Fibroblast of skin of right biceps (primary cell): ENCODE measurements at places on chromosomes 3 and 15.

GRCh38 chr3:81658322-81658997, 103.0 kb downstream of the GBE1 start:
- DNase-seq, result no peak

DNA sequence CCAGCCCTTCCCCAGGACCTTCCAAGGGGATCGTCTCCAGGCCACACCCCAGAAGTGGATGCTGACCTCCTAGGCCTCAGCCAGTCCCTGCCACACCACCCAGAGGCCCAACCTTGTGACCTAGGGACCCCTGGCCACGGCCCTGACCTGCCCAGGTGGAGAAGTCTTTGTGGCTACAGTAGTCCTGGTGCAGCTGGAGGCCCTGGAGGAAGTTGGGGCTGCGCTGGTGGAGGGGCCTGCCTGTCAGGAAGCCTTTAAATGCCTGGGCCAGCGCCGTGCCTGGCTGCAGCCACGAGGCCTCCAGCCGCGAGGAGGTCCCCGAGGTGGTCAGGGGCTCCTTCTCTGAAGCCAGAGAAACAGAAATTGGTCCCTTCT, 23.4 kb downstream of the PLA2G4D start:
- DNase-seq, result no peak

- DNase-seq, result no peak
These were observed 22.6 kb downstream of the ZNF80 start for GRCh38 chr3:114214542-114215341.

GRCh38 chr3:177179281-177180067, 17.8 kb downstream of the TBL1XR1 start:
- no peak for DNase-seq

- no peak for DNase-seq
These were observed 809 bp downstream of the CRTAP start for GRCh38 chr3:33114622-33115023.

DNA sequence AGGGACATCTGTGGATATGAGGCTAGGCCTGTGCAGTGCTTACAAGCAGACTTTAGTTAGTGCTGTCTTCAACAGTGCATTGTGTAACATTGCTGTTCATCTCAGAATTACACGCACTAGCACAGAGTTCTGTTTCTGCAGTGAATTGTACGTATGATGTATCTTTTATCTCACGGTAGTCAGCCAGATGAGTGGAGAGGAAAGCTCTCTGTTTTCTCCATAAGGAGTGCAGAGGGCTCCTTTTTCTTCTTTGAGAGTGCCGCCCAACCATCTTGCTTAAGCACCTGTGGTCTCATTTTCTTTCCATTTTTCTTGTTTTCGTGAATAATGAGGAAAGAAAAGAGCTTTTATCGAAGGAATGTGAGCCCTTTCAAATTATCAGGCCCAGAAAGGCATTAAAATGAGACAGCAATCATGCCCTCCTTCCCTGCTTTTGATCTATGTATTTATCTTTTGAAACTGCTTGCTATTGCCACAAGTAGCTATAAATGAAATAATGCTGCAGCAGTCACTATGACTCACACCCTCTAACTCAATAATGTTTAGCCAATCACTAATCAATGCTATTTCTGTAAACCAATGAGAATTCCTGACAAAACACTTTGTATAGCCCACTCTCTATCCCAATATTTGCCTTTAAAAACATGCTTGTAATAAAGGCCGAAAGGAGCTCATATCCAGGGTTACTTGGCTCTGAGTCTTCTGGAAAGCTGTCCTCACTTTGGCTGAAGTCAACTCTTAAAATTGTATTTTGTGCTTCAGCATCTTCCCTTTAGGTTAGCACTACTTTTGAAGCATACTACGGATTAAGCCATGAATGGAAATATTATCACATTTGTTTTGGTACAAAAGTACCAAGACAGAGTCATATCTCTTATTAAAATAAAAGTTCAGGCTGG, 226.0 kb upstream of the P2RY1 start:
- no peak for DNase-seq

DNA sequence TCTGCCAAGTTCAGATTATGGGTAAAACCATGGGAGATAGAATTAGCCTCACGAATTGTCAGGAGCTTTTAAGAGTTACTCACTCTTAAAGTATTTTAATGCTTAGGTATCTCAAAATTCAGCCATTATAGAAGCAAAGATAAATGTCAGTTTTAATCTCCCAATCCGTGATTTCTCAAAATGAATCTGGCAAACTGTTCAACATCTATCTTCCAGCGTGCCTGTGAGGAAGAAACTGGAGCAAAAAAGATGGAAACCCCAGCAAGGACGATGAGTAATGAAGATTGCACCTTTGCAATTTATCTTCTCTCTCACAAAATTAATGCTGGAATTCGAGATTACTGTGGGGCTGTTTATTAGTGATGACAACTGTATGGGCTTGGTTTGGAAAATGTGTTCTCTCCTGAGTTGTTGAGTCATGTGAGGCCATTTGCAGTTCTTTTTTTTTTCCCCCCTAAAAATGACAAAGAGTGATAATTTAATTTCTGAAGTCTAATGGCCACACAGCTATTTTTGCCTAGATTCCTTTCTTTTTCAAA, 70.5 kb downstream of the PYDC2 start:
- DNase-seq, result peak; percentile 43

DNA sequence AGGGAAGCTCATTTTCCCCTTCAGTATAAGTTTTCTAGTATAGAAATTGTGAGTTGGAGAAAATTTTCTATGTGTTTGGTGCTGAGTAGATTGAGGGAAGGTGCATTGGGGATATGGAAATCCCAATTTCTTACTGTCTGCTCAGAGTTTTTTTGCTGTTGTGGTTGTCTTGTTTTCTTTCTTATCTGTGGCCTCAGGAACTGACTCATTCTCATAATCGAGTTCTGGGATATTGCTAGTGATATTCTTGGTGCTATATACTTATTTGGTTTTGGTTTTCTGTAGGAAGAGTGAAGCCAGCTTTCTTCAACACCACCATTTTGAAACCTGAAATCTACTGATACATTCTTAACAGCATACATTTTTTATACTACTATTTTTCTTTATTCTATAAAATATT, 869.2 kb downstream of the DIPK2A start:
- no peak for DNase-seq

- no peak for DNase-seq
These were observed 20.2 kb upstream of the CFAP44 start for GRCh38 chr3:113461488-113461887.

DNA sequence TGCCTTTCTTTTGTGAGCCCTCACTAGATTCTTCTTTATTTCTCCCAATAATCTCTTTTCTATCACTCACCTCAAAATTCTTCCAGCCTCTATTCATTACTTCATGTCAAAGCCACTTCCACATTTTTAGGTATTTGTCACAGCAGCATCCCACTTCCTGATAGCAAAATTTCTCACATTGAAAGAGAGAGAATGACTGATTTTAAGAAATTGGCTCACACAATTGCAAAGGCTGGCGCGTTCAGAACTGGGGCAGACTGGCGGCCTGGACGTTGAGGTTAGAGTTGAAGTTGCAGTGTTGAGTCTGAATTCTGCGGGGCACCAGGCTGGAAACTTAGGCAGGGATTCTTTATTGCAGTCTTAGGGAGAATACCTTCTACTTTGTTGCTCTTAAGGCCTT, 117.9 kb downstream of the LRRC28 start:
- no peak for DNase-seq

GRCh38 chr3:108200024-108200423, 22.2 kb downstream of the IFT57 start:
- no peak for DNase-seq

- no peak for DNase-seq
These were observed 32.1 kb downstream of the CCDC54 start for GRCh38 chr3:107409365-107409764.

- DNase-seq, result no peak
These were observed 163.2 kb upstream of the GRM7 start for GRCh38 chr3:6697722-6698121.

- no peak for DNase-seq
These were observed 28.2 kb downstream of the FLNB start for GRCh38 chr3:58036293-58037032.

GRCh38 chr15:66797921-66798320, 95.9 kb downstream of the SMAD6 start:
- no peak for DNase-seq

DNA sequence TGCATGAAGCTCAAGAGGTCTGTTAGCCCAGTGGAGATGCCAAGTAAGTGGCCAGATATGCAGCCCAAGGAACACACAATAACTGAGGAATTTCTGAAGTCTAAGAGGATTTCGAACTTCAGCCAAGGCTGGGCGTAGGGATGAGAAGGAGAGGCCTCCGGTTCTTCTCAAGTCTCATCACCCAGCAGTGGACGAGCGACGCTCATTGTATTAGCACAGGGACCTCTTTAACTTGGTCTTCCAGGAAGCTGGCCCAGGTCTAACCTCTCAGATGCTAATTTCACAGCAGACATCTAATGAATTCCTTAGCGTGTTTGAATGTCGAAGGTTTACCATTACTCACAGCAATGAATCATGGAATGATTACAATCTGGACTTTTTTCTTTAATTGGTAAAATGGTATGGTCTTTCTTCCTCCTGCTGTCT, 85.0 kb downstream of the HES1 start:
- DNase-seq, result peak; percentile 66

DNA sequence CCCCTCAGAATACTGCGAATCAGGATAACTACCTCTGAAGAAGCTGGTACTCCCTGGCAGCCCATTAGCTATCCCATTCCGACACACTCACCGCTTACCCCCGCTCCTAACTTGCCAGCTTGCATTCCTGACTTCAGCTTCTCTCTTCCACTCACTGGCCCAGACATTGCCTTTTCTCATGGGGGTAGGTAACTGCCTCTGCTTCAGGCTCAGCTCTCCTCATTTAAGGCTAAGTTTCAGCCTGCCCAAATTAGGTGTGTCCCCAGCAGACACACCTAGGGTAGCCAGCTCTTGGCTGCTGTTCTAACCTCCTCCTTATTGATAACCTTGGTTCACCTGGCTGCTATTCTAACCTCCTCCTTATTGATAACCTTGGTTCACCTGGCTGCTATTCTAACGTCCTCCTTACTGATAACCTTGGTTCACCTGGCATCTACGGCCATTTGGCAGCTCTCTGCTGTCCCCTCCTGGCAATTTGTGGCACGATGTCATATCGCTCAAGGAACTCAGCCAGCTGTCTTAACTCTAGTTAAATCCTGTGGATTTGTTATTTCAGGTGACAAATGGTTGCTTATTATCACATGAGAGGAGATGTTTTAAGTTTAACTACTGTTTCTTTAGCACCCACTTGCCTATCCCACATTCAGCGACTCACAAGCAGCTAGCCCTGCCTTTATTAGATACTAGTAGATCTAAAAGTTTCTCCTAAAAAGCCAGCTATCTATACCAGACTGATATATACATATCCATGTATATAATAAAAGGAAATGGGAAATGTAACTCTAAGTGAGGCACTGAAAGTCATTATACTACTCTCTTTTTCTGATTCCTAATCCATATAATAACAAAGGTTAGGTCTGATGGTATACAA, 106.5 kb upstream of the ACP3 start:
- no peak for DNase-seq

GRCh38 chr15:98927022-98927421, 80.6 kb downstream of the PGPEP1L start:
- no peak for DNase-seq

DNA sequence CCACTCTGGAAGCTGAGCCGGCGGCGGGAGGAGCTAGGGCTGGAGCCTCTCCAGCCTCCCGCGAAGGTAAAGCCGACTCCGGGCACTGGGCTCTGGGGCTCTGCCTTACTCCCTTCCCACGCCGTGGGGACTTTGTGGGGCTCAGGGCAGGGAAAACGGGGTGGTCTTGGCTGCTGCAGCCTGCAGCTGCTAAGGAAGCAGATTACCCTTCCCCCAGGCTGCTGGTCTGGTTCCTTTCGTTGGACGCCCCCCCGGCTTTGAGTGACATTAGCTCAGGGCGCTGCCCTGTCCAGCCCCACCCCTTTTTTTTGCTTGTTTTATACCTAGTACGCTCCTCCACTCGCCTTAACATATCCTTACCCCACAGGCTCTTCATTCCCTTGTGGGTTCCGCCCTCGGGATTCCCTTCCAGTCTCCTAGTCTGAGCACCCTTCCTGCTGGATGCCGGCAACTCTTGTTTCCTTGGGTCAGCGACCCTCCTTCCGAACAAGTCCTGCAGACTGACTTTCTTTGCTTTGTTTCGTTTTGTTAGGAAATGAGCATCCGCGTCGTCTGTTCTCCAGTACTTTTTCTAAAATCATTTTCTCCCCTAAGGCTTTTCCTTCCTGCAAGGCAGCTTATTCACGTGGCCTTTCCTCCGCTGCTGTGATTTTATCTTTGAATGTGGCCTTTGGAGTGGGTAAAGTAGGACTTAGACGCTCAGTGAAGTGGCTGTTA, 551 bp downstream of the DNAJC13 start:
- peak; percentile 72 for DNase-seq

DNA sequence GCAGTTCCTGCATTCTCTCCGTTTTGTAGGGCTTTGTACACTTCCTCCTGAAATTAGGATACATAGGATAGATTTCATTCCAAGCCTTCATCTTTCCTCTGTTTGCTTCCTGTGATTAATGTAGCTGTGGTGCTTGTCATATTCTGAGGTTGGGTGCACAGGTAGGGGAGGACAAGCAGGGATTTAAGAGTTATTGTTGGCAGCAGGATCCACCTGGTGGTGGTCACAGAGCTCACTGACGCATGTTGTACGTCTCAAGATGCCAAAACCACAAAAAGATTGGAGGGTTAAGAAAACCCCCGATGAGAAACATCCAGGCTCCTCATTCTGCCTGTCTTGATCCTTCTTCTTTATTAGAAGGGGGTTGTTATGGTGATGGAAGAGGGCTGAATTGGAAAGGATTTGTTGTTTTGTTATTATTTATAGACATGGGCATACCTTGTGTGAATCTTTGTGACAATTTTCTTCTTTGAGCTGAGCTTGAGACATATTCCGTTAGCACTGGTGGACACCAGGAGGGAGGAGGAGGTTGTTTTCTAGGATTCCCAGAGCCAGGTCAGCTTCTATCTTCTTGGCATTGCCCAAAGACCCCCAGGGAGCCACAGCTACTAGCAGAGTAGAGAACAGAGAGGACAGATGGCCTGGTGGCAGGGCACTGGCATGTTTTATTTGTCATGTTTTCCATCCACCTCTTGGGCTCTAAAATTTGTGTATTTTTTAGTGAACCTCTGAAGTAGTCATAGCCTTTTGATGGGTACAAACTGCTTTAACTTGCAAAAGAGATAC, 57.7 kb upstream of the LARS2 start:
- DNase-seq, result no peak

DNA sequence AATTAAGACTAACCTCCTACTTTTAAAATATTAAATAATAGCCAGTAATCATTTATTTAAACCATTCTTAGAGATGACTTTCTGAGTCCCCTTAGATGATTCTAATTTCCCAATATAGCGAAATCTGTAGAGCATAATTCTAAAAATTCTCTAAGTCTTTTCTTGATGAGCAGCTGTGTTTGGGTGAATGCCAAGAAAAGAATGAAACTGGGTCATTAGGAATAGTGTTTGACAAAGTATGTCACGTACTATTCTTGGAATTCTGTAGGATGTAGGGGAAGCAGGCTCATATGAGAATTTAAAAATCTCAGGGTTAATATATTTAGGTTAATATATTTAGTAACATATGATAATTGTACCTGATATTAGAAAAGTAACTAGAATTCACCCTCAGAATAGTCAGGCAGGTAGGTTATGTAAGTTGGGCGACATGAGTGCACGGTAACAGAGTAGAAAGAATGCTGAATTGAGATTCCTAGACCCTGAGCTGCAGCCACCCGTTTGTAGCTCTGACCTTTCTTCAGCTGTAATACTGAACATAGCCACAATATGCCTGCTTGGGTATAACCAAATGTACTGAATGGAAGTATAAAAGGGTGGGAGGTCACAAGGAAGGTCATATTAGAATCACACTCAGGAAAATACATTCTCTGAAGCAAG, 524.3 kb downstream of the UNC13C start:
- no peak for DNase-seq
